A549 (cell line): ENCODE measurements at places on chromosomes 2 and 18.

GRCh38 chr18:75244351-75245313 lies 34.0 kb downstream of the TSHZ1 start:
- no peak for DNase-seq

DNA sequence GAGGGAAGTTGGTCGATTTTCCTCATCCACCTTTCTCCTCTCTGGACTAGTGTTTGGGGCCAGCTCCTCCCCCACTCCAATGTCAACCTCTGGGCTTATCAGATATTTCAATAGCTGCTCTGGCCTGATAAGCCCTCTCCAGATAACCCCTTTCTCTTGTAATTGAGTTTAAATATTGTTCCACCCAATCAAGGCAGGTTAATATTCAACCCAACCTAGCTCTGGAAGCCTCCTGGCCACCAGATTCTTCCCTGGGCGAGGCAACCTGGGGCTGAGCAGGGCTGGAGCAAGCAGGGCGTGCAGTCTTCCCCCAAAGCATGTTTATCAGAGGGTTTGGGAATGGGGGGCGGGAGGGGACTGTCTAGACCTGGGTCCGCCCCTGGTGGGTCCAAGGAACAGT lies 73.8 kb downstream of the TFCP2L1 start:
- no peak for DNase-seq

- no peak for DNase-seq
Measured at GRCh38 chr2:65782186-65782585, 349.8 kb upstream of the SPRED2 start.

DNA sequence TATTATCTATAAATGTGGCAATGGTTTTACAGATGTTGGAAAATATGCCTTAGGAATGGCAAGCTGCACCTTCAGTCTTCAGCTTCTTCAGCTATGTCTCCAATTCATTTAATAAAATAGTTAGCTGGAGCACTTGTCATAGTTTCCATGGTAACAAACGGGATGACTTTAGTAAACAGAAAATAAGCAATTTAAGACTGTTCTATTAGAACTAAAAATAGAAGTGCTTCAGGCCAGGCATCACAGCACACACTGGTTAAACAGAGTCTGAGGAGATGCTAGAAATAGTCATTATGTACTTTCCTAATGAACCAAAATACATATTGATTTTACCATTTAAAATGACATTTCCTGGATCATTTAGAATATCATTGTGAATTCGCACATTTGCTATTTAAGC lies 195.0 kb downstream of the GCA start:
- no peak for DNase-seq

GRCh38 chr18:49901862-49902340 lies 88.6 kb upstream of the ACAA2 start:
- DNase-seq, result no peak

GRCh38 chr2:3784731-3785130 lies 81.4 kb downstream of the DCDC2C start:
- DNase-seq, result no peak

GRCh38 chr18:79395761-79396404 lies at the start of gene NFATC1:
Gene NFATC1, plus strand, starts transcription at chr18:79395930. Its CDS starts 295 bp downstream, at chr18:79396225.
- peak; percentile 31 for DNase-seq

- DNase-seq, result no peak
Measured at GRCh38 chr2:205845446-205845845, 163.1 kb downstream of the NRP2 start.

DNA sequence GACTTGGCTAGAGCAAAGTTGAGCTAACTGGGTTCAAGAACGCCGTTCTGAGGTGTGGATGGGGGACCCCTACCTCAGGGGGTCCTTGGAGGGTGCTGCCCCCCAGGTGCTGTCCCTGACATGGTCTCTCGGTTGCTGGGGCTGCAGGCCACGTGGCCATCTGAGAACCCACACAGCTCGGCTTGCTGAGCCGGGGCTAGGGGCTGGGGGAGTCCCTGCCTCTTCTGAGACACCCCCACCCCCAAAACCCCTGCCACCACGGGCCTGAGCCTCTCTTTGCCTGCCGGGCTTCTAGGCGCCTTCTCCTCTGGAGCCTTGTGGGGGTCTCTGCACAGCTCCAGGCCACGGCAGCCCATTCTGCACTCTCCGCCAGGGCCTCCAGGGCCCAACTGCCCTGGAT lies 52.0 kb upstream of the LAMA1 start:
- DNase-seq, result no peak

DNA sequence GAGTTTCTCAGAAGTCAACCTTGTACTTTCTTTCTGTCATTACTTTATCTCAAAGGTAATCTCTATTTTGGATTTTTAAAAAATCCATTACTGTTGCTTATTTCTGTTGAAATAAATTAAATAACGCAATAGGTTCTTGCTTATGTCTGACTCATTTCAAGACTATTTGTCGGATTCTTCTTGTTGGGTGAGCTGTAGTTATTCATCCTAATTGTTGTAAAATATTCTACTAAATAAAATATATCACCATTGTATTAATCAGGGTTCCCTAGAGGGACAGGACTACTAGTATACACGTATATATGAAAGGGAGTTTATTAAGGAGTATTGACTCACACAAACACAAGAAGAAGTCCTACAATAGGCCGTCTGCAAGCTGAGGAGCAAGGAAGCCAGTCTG lies 403.9 kb upstream of the CYRIA start:
- DNase-seq, result no peak

- DNase-seq, result no peak
Measured at GRCh38 chr2:10311736-10312135, 9.0 kb downstream of the HPCAL1 start.

DNA sequence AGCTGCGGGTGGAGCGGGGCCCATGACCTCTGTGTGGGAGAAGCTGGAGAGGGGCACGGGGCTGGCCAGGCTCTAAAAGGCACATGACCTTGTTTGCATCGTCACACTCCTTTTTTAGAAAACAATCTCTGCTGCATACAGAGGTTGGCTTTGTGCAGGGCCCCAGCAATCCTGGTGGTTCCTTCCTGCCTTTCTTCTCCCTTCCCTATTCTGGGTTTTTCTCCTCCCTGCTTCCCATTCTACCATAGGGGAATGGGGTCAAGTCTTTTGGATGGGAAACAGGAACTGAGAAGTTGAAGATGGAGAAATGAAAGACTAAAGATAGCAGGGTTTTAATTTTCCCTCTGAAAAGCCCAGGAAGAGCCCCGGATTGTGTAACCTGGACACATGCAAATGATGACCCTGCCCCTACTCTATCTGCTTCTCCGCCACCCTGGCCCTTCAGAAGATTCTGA lies 53.9 kb downstream of the ASAP2 start:
- no peak for DNase-seq

- DNase-seq, result no peak
Measured at GRCh38 chr2:229346816-229347540, 75.9 kb upstream of the PID1 start.

GRCh38 chr2:240873805-240874714 lies 5.4 kb downstream of the AGXT start:
- no peak for DNase-seq

DNA sequence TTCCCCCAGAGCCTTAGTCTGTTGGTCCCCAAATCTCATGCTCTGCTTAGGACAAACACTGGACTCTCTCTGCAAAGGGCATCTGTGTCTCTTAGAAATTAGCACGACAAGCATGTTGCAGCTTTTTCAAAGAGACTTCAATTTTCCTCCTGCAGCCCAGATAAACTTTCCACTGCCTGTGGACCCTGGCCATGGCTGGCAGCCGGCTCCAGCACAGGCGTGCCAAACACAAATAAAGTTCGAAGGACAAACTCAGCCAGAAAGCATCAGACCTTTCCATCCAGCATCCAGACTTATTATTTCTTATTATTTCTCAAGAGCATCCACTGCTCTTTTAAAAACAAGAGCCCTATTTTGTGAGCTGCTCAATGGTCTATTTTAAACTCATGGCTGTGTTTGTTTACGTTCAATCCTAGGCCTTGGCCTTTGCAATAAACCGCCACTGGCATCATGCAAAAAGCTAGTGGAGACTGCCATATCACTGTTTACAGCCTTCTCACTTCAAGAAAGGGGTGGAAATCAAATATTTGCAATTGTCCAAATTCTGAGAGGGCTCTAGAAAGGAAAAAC lies 300.8 kb downstream of the BCL11A start:
- DNase-seq, result no peak

DNA sequence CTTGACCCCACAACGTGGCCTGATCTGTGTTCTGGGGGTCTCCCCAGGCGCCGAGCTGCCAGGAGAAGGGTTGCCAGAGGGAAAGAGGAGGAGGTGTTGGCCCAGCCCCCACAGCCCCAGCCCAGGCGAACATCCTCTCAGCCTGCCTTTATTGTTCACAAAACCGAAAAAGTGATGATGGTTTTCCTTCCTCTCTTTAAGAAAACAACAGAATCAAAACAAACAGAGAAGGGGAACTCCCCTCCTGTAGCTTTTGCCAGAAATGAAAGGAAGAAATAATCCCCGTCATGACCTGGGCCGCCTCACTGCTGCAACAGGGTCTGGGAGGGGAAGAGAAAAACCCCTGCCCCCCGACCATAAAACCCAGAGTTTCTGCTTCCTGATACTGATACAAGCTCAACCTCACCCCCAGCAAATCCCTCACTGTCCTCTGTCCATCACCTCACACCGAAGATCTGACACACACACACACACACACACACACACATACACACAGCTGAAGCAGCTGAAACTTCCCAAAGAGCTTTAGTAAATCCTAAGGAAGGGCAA lies 52.0 kb downstream of the ZFP36L2 start:
- no peak for DNase-seq

- no peak for DNase-seq
Measured at GRCh38 chr18:79986726-79987125, 1.6 kb downstream of the TXNL4A start.

- peak; percentile 11 for DNase-seq
Measured at GRCh38 chr2:209771474-209772289, at the start of gene UNC80. Gene UNC80, plus strand, starts transcription at chr2:209771832. Its CDS starts 241 bp downstream, at chr2:209772073.

- peak; percentile 47 for DNase-seq
Measured at GRCh38 chr2:11417946-11418585, 47.9 kb downstream of the E2F6 start.

DNA sequence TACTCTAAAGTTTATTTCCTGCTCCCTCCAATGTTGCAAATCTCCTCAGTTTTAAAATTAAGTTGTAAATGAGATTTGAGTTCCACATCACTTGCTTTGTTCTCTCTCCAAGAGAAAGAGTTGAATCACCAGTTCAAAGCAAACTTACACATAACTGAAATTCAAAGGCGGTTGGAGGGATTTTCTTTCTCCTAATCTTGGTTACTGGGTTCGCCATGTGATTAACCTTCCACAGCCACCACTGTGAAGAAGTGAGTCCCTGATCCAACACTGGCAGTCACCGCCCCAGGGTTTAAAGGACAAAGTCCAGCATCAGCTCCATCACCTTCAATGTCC lies 247.1 kb downstream of the MYCN start:
- no peak for DNase-seq

GRCh38 chr2:157735532-157735931 lies 106.9 kb upstream of the ACVR1C start:
- DNase-seq, result no peak

DNA sequence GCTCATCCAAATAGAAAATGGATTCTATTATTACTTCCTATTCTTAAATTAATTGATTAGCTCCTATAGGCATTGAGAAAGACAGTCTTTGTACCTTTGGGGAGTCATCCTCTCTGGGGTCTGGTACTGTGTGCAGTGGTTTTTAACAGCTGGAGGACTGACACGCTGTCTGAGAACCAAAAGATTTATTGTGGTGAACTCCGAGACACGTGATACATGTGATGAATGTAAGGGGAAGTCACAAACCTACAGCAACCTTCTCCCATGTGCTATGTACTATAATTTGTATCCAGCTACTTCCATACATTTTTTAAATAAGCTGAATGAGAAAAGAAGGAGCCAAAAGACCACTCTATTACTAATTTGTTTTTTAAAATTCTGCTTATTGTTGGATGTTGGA lies 133.7 kb downstream of the GALNT3 start:
- DNase-seq, result no peak

DNA sequence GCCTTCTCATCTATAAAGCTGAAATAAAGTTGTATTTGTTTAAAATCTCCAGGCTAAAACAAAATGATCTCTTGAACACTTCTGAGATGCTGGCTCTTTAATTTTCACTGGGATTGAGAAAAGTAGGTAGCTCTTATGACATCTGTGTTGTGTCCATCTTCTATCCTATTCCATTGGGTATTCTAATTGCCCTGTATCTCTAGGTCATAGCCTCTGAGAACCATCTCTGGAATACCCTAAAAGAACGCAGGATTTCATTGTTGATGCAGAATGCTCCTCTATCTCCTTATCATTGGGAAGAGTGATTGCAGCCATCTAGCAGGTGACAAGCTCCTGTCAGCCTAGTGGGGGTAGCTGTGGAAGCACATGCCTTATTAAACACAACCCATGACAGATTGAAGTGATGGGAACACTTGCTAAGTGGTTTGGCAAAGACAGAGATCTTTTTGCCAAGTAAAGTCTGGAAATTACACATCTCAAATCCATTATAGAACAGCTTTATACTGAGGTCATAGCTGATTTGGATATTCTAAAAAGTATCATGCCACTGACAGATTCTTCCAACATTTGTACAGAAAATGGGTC lies 178.2 kb downstream of the TDRD15 start:
- no peak for DNase-seq

- no peak for DNase-seq
Measured at GRCh38 chr2:54318821-54319220, 62.8 kb upstream of the TSPYL6 start.

DNA sequence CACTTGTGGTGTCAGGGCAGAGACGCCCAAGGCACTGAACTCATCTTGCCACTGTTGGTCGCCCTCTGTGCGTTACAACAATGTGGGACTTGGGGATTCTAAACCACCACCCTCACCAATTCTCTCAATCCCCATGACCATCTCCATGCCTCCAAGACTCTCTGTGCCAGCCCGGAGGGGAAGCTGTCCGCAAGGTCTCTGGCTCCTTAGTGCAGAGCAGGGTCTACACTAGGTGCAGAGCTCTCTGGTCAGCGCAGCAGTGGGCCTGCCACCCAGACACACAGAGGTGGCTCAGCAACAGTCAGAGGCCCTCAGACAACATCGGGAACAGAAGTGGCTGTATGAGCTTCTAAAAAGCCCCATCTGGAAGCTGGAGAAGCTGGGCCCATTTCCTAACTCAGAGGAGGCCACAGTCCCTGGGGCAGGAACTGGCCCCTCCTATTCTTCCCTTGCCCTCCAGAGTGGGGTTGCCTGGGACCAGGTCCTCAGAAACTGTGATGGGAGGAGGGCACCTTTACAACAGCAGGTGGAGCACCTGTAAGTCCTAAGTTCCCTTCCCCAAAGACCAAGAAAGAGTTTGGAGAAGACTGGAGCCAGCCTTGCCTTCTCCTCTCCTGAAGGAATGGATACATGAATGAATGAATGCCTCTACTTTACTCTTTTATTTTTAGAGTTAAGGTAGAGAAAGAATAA lies 37.7 kb downstream of the SERTAD2 start:
- no peak for DNase-seq

- DNase-seq, result no peak
Measured at GRCh38 chr2:64514008-64514407, 10.1 kb upstream of the AFTPH start.

- DNase-seq, result no peak
Measured at GRCh38 chr2:157087373-157088002, 170.0 kb upstream of the GALNT5 start.

DNA sequence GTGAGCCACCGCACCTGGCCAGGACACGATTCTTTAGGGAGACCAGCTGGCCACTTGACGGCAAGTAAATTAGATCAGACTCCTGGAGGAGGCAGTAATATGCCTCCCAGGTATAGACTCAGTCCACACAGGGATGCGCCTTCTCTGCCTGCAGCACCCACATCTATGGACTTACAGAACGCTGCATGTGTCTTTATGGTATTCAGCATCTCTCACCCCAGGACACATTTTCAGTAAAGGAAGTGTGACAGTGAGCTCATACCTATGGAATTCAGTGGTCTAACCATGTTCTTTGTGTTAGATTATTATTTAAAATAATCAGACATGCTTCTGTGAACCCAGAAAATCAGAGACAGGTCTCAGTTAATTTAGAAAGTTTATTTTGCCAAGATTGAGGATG lies 5.9 kb upstream of the NARS1 start:
- no peak for DNase-seq
